ENCODE measurements at places on chromosomes 16 and 17.
A peak's percentile ranks its signal among the peaks of the same experiment; 100 is the strongest.

DNA sequence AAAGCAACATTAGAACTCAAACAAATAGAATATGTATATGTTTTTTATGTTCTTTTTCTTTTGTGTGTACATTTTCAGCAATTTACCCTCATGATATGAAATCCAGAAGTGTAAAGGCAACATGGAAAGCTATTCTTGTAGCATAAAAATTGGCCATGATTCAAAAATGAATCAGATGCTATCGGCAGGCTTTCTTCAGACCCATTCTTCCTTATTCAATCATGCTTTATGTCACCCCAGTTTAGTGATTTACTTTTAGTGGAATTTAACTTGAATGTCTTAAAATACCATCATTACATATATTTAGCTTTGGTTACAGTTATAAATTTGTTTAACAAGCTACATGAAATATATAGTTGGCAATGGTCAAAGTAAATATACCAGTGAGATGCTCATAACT, 21.4 kb upstream of the SMIM36 start:
- no peaks in the 10 kb centered on the region for H3K27me3 ChIP-seq
- H3K27ac ChIP-seq: no peak overlapping the region
- no peaks in the 10 kb centered on the region for H3K4me1 ChIP-seq
- DNase-seq: no peak
- no peaks in the 10 kb centered on the region for H3K36me3 ChIP-seq

DNA sequence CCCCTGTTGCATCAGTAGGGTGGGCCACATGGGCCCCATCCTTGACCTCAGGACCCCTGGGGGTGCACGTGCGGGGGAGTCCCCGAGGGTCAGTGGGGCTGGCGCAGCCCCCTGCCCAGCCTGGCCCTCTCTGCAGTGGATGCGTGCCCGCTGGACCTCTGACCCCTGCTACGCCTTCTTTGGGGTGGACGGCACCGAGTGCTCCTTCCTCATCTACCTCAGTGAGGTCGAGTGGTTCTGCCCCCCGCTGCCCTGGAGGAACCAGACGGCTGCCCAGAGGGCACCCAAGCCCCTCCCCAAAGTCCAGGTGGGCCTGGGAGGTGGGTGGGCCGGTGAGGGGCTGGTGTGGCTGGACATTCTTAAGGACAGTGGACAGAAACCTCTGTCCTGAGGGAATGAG, 35.9 kb downstream of the MGAT5B start:
- no peaks in the 10 kb centered on the region for H3K36me3 ChIP-seq
- H3K4me3 ChIP-seq: no peak overlapping the region
- no peak for DNase-seq
- no peaks in the 10 kb centered on the region for H3K4me1 ChIP-seq
- H3K27me3 ChIP-seq: no peaks in the 10 kb centered on the region

GRCh38 chr17:1940810-1941185, 84.3 kb downstream of the RTN4RL1 start:
- H3K4me1 ChIP-seq: no peaks in the 10 kb centered on the region
- no peaks in the 10 kb centered on the region for H3K27me3 ChIP-seq
- no peak overlapping the region for H3K27ac ChIP-seq

GRCh38 chr17:21191698-21192097, 22.3 kb downstream of the TMEM11 start:
- H3K27me3 ChIP-seq: no peaks in the 10 kb centered on the region
- no peak overlapping the region for H3K4me3 ChIP-seq
- H3K27ac ChIP-seq: no peak overlapping the region
- no peaks in the 10 kb centered on the region for H3K36me3 ChIP-seq
- no peak for DNase-seq

DNA sequence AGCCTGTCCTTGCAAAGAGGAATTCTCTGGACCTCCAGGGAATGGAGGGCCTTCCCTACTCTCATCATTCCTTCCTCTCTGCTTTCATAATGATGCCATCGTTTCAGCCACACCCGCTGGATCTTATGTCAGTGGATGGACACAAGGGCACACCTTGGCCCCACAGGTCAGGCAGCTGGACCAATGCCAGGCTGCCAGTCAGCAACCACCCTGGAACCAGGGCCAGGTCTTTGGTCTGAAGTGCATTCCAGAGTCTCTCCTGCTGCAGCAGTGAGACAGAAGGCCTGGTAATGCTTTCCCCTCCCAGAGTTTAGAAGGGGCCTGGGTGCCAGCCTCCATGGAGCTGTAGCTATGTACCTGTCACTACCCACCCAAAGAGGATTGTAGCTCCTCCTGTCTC, 7.4 kb downstream of the C1QL1 start:
- no peak overlapping the region for H3K27ac ChIP-seq
- no peaks in the 10 kb centered on the region for H3K36me3 ChIP-seq
- H3K27me3 ChIP-seq: peaks cover 34% of the 10 kb centered on the region
- DNase-seq: no peak
- no peaks in the 10 kb centered on the region for H3K4me1 ChIP-seq
- H3K4me3 ChIP-seq: no peak overlapping the region

GRCh38 chr16:13835935-13836730, 83.8 kb upstream of the ERCC4 start:
- H3K27ac ChIP-seq: no peak overlapping the region
- DNase-seq: no peak
- no peaks in the 10 kb centered on the region for H3K27me3 ChIP-seq
- no peak overlapping the region for H3K4me3 ChIP-seq

GRCh38 chr16:1351215-1351581, 480 bp downstream of the TSR3 start:
- H3K27me3 ChIP-seq: no peaks in the 10 kb centered on the region
- no peak for DNase-seq
- peak overlapping the region; percentile 75 for H3K27ac ChIP-seq
- H3K4me1 ChIP-seq: peaks cover 26% of the 10 kb centered on the region
- no peaks in the 10 kb centered on the region for H3K36me3 ChIP-seq

- DNase-seq: no peak
- H3K36me3 ChIP-seq: peaks cover 49% of the 10 kb centered on the region
- no peak overlapping the region for H3K27ac ChIP-seq
- H3K4me3 ChIP-seq: no peak overlapping the region
- H3K27me3 ChIP-seq: no peaks in the 10 kb centered on the region
Observed at GRCh38 chr16:81676066-81676882, 102.8 kb upstream of the PLCG2 start.

DNA sequence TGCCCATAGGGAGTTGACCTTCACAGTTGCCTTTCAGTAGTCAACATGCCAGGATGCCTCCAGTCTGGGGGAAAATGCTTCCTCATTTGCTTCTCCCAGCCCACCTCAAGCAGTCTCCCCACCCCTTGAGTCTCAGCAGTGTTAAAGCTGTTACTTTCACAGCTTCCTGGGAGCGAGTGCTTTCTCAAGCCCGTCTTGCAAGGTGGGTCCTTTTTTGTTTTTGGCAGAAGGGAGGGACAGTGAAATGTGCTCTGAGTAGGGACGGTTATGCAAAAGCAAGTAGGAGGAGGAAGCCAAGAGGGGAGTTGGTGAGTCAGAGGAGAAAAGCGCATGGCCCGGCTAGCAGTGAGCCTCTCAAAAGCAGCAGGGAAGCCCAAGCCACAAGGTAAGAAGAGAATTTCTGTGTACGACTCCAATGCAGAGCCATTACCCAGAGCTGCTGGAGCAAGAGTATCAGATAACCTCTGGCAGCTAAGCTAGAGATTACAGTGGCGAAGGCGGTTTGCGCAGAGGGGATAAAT, at the start of gene CHST4:
CHST4 (plus strand) TSS at position 316 of the 521 bp plus-strand sequence. CDS start 10,252 bp downstream, outside the sequence.
- no peaks in the 10 kb centered on the region for H3K36me3 ChIP-seq
- no peaks in the 10 kb centered on the region for H3K4me1 ChIP-seq
- H3K27ac ChIP-seq: no peak within 1 kb of the TSS

GRCh38 chr16:53549970-53550690, 47.1 kb upstream of the AKTIP start:
- H3K4me1 ChIP-seq: peaks cover 25% of the 10 kb centered on the region
- H3K36me3 ChIP-seq: no peaks in the 10 kb centered on the region
- no peaks in the 10 kb centered on the region for H3K27me3 ChIP-seq
- H3K27ac ChIP-seq: no peak overlapping the region
- no peak overlapping the region for H3K4me3 ChIP-seq

DNA sequence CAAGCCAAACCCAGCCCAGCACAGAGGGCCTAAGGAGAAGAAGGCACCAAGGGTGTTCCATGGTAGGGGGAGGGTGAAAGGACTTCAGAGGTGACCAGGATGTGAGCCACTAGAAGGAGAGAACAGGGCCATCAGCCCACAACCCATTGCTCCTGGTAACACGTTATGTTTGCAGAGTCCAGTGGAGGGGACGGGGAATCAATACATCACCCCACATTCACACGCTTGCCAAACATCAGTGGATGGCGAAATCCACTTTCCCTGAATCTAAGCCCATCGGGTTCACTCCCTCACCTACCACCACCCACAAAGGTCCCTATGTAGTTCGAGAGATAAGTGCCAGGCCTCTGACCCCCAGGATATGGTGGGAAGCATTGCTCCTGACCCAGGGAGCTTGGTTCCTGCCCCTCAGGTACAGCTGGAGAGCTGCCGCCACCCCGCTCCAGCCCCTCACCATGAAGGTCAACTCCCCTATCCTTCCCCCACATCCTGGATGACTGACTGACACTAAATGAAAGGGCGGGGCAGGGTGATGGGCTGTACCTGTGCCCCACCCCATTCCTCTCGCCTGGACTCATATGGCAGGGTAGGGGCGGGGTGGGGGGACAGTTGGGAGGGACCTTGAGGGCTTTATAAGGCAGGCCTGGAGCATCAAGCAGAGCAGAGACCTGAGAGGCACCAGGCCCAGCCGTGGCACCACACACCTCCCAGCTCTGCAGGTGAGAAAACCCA, at the start of gene GAST:
GAST (plus strand) TSS at position 663 of the 732 bp plus-strand sequence. CDS start 3,106 bp downstream, outside the sequence.
- no peak within 1 kb of the TSS for H3K27ac ChIP-seq
- no peak within 1 kb of the TSS for H3K4me3 ChIP-seq
- H3K27me3 ChIP-seq: no peaks in the 10 kb centered on the region
- H3K4me1 ChIP-seq: no peaks in the 10 kb centered on the region
